RPMI8226 (cell line): ENCODE measurements at places on chromosomes 6 and 20.

- peak; percentile 37 for DNase-seq
These were observed 24.1 kb upstream of the ROS1 start for GRCh38 chr6:117449549-117450439.

DNA sequence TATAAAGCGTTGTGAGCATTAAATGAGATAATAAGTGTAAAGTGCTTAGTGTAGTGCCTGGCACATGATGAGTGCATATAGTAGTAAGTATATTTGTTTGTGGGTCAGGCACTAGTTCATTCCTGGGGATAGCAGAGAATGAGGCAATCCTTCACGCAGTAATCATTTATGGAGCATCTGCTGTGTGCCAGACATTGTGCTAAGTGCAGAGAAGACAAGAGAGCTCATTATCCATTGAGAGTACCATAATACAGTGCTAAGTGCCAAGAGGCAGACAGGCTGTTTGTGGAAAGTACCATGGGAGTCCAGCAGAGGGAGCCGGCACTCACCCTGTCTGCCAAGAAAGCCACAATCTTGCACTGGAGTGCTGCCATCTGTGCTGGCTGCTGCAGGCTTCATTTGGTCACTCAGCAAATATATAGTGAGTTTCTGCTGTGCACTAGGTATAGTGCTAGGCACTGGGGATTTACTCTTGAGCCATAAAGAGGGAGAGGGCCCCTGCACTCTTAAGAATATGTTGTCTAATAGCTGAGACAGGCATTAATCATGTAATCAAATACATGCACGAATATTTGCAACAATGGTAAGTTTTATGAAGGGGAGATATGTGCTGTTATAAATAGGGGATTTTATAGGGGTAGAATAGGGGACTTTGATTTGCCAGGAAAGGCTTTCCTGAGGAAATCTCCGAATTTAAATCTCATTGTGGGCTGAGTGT is 12.9 kb upstream of the MROH8 start:
- DNase-seq, result peak; percentile 92

GRCh38 chr6:117267054-117267347 is 1.6 kb downstream of the VGLL2 start:
- DNase-seq, result no peak

DNA sequence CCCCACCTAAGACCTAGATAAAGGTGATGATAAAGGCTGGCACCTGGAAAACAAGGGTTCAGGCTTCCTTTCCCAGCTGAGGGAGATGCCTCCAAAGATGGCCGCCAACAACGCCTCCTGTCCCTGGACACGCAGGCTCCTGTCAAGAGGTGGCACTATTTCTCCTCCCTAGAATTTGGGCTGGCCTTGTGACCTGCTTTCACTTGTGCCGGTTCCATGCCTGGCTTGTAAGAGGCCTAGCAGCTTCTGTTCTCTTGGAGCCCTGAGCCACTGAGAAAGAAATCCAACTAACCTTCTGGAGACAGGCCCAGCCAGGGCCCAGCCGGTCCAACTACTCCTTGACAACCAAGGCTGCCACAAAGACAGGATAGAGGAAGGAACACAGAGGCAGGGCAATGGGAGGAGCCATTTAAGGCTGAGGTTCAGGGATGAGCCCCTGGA is 60.2 kb upstream of the RALY start:
- DNase-seq, result peak; percentile 71

DNA sequence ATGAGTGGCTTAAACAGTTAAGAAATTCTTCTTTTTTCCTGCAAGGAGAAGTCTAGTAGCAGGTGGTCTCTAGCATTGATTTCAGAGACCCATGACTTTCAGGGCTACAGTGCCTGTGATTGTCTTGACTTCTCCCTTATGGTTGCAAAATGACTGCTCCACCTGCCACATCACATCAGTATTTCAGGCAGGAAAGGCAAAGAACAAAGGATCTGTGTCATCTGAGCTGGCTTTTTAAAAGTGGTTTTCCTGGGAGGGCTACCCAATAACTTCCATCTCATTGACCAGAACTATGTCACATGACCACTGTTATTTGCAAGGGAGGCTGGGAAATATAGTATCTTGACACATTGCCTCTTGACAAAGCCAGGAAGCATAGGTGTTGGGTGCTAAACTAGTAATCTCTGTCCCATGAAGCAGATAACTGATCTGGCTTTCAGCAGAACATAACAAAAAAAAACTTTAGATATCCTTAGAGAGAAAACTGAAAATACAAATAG is 226.2 kb downstream of the DHX35 start:
- no peak for DNase-seq

- DNase-seq, result no peak
These were observed 209.2 kb downstream of the ANKRD60 start for GRCh38 chr20:58019027-58019849.

- DNase-seq, result no peak
These were observed 5.0 kb downstream of the TNFRSF6B start for GRCh38 chr20:63701329-63702035.

- no peak for DNase-seq
These were observed 49.9 kb downstream of the TGM2 start for GRCh38 chr20:38115205-38115604.

DNA sequence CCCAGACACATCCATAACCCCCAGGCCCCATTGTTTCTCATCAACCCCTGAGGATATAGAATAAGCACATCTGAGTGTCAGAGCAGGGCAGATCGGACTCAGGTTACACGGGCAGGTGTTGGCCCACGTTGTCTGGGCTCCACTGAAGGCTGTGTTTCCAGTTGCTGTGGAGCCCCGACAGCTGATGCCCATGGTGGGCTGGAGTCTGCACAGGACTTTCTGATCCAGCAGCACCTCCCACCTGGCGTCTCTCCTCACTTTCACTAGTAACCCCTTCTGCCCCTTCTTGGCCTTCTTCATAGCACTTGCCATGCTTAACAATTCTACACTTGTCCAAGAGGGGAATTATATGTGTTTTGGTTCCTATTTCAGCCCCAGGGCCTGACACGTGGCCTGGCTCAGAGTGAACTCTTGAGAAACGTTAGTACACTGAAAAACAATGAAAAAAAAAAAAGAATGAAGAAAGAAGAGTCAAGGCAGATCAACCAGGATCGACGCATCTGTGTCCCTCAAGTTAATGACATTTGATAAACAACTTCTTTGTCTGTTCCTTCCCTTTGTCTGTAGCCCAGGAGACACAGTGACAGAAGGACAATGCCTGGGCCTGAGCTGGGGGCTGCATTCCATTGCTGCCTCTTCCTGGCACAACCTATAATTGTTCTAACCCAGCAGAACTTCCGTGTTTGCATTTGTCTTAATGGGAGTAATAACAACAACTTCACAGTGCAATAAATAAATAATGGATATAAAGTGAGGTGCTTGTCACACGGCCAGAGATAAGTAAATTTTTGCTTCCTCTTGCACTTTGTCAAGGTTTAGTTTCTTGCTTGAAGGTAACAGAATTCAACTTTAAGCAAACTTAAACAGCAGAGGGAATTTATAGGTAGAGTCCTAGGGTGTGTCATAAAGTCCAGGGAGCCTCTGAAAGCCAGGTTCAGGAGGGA is 224.2 kb upstream of the SSTR4 start:
- no peak for DNase-seq

GRCh38 chr20:36205026-36205425 is 31.3 kb upstream of the AAR2 start:
- no peak for DNase-seq

DNA sequence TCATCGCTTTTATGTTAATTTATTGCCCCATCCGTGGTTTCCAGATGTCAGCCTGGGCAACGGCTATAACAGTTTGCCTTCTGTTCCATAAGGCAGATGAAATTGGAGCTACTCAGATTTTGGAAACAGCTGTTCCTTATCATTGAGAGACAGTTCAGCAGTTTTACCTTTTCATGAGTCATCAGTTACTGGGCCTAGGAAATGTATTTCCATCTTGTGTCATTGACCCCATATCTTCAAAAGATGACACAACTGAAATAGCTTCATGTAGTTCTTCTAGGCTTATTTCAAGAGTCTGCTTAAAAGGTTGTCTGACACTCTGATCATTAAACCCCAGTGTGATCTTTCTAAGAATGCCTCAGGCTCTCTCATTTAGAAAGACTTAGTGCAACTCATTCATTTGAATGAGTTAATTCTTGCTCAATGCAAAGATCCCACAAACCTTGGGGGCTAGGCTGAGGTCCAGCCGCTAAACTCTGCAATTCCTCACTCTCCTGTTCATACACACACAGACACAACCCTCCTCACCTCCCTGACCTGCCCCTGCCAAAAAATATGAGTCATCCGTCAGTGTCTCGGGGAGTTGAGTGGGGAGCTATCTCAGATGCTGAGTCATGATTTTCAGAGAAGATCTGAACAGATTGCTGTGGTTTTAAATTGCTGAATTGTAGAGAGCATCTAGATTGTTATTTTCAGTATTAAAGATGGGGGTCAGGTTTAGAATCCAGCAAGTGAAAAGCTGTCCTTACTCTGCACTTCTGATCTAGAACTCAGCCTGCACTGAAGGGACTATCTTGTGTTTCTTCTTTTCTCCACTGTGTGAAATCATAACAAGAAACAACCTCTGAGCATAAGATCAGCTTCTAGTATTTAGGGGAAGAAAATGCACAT is 61.8 kb downstream of the RPP40 start:
- DNase-seq, result peak; percentile 96

- DNase-seq, result no peak
These were observed 77.2 kb downstream of the GCNT2 start for GRCh38 chr6:10598084-10598960.

GRCh38 chr6:91904586-91905164 is 1317.8 kb upstream of the MAP3K7 start:
- no peak for DNase-seq

GRCh38 chr20:62437927-62438326 is 10.6 kb upstream of the RBBP8NL start:
- no peak for DNase-seq

GRCh38 chr6:44030812-44031454 is 96.3 kb downstream of the MRPL14 start:
- no peak for DNase-seq

GRCh38 chr20:16427571-16427970 is 145.7 kb downstream of the KIF16B start:
- DNase-seq, result no peak

DNA sequence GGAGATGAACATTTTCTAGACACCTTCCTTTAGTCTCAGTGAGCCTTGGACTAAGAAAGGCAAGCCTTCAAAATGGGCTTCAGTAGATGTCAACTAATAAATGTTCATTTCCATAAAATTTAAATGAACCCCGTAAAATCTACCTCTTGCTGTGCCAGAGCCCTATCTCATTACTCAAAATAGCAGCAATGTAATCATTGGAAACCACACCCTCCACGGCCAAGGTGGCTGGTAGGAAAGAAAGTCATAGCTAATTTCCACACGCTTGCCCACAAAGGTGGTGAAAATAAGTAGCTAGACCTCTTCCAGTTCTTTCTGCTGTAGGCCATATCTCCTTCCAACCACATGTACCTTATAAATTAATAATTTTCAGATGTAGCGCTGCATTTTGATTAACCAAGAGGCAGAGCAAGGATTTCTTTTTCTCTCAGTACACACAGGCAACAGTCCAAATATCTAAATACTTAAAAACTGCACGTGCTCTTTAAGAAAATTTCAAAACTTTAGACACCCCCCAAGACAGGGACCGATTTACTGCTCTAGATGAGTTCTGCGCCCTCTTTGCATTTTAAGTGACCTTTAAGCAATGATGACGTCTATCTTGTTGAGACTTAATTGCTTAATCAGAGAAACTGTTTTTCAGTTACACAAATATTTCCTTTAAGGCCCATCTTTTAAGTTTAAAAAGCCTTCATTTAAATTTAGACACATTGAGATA is 290.8 kb downstream of the ZNF217 start:
- no peak for DNase-seq

- no peak for DNase-seq
These were observed 125.7 kb upstream of the ARID1B start for GRCh38 chr6:156651486-156651885.

GRCh38 chr20:36601540-36601939 is 4.0 kb upstream of the RAB5IF start:
- no peak for DNase-seq

GRCh38 chr20:22403022-22403631 is 181.2 kb downstream of the FOXA2 start:
- DNase-seq, result no peak

GRCh38 chr6:136962661-136963060 is 40.6 kb downstream of the SLC35D3 start:
- no peak for DNase-seq

- no peak for DNase-seq
These were observed 18.8 kb downstream of the TMEM74B start for GRCh38 chr20:1165941-1166340.

- no peak for DNase-seq
These were observed 96.2 kb downstream of the OTOR start for GRCh38 chr20:16844406-16844805.

DNA sequence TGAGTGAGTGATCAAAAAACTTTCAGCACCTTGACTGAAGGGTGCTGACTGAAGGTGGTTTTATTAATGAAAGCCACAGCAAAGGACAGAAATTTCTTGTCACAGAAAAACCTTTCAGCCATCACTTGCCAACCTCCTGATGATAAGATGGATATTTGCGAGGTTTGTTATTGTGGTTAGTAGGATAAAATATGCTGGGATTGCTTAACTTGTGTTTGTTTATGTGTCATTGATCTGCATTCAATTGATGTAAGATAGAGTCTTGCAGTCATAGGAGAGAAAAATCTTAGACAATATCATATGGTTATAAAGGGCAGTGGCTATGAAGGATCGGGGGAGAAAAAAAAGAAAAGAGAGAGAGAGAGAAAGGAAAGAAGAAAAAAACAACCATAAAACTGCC is 1.2 kb downstream of the TSBP1 start:
- DNase-seq, result no peak

GRCh38 chr6:1873781-1874180 is 264.1 kb downstream of the FOXC1 start:
- no peak for DNase-seq

- no peak for DNase-seq
These were observed 493.4 kb downstream of the LMBRD1 start for GRCh38 chr6:69303382-69303781.

DNA sequence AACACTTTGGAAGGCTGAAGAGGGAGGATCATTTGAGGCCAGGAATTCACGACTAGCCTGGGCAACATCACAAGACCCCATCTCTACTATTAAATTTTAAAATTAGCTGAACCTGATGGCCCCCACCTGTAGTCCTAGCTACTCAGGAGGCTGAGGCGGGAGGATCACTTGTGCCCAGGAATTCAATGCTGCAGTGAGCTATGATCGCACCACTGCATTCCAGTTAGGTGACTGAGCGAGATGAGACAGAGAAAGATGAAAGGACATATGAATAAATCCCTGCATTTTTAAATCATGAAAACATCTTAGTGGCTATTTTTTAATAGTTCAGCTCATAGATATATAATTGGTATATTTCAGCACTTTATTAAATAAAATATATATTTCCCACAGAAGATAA is 93.8 kb downstream of the GPR63 start:
- no peak for DNase-seq

DNA sequence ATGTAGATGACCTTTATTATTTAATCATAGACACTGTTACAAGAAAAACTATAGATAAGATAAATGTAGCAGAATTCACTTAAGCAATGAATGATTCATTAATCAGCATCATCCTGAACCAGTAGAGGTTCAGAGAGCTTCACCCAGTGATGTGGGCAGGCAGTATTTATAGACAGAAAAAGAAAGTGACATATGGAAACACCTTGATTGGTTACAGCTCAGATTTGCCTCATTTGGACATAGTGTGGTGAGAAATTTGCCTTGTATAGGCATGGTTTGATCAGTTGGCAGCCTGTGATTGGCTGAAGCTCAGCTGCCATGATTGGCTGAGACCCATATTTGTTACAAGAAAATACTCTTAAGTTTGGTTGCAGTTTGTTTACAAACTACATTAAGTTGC is 4.6 kb downstream of the C6orf58 start:
- DNase-seq, result no peak
